ENCODE measurements at places on chromosomes 4 and X.

DNA sequence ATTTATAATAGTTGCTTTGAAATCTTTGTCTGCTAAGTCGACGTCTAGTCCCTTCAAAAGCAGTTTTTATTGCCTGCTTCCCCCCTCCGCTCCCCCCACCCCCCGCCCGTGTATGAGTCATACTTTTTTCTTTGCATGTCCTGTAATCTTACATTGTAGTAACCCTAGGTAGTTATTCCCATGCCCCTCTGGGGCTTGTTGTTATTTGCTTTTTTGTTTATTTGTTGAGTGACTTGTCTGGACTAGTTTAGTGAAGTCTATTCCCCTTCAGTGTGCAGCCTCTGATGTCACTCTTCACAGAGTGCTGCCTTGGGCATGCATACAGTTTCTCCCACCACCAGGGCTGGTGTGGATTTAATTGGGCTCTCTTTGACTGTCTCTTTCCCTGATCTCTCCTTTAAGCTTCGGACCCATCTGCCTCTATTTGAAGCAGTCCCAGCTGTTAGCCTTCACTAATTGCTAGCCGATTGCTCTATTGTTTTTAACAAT, 86.2 kb downstream of the PPEF1 start:
- DNase-seq = no peak

DNA sequence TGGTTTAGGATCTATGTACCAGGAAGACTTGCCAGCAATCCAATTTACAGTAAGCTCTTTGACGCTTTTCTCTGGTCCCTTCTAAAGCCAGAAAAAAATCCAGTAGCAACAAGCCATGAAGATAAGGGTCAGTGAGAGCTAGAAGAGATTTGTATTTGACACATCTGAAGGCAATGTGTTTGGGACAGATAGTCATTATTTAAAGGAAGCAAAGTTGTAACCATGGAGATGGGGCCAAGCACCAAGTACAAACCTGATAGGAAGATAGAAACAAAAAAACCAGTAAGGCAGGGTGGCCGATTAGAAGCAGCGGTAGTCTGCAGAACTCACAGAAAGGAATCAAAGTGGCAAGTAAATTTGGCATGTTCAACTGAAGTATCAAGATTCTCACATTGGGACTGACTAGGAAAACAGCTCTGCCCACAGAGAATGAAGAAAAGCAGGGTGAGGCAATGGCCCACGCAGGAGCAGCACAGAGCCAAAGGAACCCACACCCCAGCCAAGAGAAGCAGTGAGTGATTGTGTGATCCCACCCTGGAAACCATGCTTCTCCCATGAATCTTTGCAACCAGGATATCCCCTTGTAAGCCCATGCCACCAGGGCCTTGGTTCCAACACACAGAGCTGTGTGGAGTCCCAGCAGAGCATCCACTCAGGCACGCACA, 12.9 kb upstream of the C4orf54 start:
- no peak for DNase-seq

- no peak for DNase-seq
Observed at GRCh38 chr4:5895287-5895686, 2.4 kb upstream of the CRMP1 start.

GRCh38 chr4:14695095-14695845, 307.0 kb upstream of the CPEB2 start:
- DNase-seq = no peak

DNA sequence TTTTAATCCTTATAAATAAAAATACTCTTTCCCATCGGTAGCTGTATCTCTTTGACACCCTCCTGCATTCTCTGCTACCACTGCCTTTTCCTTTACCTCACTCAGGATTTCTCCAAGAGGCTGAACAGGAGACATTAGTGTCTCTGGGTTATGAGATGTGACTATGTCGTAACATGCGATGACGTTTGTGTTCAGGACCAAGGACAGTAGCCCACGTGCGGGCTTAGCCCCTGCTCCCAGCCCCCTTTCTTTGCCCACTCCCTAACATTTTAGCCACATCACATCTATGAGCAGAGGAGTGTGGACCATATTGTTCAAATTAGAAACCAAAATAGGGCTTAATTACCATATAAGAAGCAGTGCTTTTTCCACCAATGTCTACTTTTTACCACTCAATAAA, 369.3 kb downstream of the FBXW7 start:
- DNase-seq = no peak

- DNase-seq = no peak
Observed at GRCh38 chrX:154595559-154596249, 10.8 kb downstream of the CTAG1A start.

GRCh38 chr4:111178231-111178630, 555.4 kb upstream of the PITX2 start:
- no peak for DNase-seq

DNA sequence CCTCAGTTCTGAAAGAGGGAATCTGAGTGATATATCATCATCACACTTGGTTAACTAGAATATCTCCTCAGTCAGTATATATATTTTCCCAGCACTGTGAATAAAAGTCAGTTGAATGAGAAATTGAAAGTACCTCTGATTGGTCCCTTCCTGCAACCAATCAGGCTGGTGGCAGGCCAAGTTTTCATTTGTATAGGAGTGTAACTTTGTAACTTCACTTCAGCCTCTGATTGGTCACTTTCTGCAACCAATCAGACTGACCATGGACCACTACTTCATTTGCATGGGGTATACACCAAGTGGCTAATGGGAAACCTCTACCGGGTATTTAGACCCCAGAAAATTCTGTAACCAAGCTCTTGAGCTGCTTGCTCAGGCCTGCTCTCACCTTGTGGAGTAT, 2.0 kb upstream of the PGK1 start:
- no peak for DNase-seq

GRCh38 chr4:183141997-183142396, 42.9 kb downstream of the WWC2 start:
- DNase-seq = no peak

DNA sequence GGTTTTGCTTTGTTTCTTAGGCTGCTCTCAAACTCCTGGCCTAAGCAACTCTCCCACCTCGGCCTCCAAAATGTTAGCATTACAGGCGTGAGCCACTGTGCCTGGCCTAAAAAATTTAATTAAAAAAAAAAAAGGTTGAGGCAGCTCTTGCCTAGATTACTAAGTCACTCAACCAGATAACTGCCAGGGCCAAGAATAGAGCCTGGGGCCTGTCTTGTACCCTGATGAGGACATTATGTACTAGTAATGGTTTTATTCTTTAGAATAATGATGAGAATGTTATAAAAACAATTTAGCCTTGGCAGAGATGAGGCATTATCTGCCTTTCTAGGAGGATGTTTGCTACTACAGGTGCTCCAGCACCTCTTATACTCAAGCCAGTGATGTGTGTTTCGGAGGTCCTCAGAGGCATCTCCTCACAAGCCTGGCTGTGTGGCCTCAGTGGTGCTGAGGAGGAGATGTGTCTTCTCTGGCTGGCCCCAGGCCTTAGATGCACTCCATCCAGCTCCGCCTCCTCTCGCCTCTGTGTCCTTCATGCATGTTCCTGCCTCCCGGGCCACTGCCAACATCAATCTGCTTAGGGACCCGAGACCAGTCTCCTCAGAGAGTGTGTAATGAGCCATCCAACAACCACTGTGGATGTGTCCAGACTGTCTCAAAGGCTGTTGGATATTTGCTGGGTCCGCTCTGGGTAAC, 337.7 kb upstream of the GATB start:
- no peak for DNase-seq

DNA sequence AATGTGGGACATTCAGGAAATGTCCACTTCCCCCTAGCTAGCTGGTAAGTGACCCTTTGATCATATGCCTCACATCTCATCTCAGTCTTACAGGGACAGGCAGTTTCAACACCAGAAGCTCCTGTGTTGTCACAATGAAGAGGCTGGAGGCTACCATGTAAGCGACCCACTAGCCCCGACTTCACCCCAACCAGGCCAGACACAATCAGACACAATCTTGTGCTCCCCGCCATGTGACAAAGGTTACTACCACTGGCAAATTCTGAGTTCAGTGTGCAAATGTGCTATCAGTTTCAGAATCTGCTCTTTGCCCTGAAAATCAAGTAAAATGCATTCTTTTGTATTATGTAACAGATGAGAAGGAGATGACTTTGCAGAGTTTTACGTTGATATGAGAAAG, 56.9 kb upstream of the STS start:
- no peak for DNase-seq

GRCh38 chr4:18734405-18734804, 712.9 kb upstream of the LCORL start:
- no peak for DNase-seq

GRCh38 chrX:134603806-134604700, 54.2 kb downstream of the PLAC1 start:
- no peak for DNase-seq

- no peak for DNase-seq
Observed at GRCh38 chrX:130267956-130268448, 697 bp downstream of the ZNF280C start.

- DNase-seq = no peak
Observed at GRCh38 chrX:28498658-28499057, 88.6 kb upstream of the IL1RAPL1 start.
